ENCODE measurements at places on chromosomes 2 and 18.

DNA sequence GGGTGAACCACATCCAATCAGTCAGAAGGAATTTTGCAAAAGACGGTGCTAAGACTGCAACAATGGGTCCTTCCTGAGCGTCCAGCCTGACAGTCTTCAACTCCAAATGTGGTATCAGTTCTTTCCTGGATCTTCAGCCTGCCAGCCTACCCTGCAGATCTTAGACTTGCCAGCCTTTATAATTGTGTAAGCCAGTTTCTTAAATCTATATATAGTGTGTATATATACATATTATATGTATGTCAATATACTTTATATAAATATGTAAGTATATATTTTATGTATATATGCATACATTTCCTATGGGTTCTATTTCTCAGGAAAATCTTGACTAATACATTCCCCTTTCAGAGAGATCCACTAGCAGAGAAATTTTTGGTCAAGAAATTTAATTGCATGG is 245.5 kb downstream of the FHOD3 start:
- DNase-seq: no peak

- DNase-seq: no peak
These were observed 46.2 kb downstream of the EMILIN2 start for GRCh38 chr18:2893056-2893455.

DNA sequence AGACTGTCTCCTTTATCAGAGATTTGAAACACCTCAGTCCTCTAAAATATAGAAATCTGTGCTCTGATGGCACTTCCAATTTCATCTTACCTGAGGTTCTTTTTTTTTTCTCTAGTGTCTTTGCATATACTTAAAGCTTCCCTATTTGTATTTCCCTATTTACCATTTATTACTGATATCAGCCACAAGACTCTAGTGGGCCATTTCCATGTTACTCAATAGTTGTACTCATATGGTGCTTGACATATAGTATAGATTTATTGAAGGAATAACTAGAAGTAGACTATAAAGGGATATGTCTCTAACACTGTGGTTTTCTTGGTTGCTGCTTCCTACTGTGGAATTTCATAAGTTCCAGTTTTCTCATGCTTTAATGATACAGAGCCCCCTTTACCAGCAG is 3.0 kb downstream of the RBM45 start:
- no peak for DNase-seq

GRCh38 chr2:29761278-29761677 is 160.1 kb downstream of the ALK start:
- DNase-seq: no peak

DNA sequence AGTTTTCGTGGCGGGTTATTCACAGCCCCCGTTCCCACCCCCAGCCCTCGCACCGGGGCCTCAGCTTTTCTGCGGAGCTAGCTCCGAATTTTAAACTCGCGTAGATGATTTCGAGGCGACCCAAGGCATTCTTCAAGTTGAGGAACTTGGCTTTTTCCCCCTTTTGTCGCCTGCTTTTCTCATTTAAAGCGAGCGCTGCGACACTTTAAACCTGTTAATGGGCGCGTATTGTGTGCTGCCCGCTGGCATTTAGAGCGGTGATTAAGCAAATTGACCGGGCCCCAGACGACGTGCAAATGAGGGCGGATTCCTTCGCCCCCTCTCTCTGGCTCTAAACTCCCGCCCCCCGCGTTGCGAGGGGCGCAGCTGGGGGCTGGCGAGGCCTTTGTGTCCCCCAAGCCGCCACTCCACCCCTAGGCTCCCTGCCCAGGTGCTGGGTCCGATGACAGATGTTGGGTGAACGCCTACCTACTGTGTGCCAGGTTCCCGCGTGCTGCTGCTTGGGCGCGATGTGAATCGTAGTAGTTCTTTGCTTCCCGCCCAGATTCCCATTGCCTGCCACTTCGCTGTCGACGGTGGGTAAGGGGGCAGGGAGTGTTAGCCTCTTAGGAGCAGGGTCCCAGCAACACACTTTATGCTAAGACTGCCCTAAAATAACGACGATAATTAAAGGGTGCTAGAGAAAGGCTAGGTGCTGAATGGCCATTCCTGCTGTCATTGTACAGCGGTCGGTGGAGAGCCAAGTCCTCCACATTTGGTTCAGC is 1.9 kb downstream of the TCF7L1 start:
- DNase-seq: no peak

DNA sequence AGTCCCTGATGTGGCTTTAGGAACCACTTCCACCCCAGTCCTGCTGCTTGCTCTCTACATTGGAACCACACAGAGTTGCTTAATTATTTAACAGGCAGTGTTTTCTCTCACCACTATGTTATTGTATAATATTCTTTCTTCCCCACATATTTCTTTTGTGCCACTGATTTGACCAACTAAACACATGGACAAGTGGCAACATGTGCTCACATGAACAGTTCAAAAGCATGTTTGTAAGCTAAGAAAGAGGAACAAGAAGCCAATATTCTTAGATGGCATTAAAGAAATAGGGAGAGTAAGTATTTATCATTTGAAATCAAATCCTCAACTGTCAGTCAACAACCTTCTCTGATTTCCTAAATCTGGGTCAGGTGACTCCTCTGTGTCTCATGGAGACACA is 409.6 kb downstream of the FBXO15 start:
- no peak for DNase-seq

- DNase-seq: no peak
These were observed 95.3 kb upstream of the RMDN2 start for GRCh38 chr2:37829616-37830395.

DNA sequence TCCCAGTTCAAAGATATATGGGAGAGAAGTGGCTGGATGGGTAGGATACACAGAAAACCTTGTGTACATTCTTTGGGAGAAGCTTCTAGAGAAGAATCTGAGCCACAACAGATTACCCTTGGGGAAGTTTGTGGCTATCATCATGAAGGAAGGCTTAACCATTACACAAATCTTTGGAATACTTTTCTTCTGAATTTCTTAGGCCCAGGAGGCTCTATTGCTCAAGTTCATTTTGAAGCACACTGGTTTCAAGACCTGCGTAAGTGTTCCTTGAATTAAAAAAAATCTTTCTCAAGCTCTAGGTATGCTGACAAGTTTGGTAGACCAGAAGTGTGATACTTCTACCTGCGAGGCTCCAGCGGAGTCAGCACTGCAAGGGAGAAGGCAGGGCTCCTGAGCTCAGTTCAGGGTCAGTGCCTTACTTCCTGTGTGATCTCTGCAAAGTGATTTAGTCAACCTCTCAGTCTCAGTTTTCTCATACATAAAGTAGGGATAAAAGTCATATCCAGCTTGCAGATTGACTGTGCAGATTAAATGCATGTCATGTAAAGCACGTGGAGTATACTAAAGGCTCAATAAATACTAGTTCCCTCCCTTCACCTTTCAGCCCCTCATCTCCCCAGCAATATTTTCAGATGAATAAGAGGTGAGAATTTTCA is 438.6 kb downstream of the DLGAP1 start:
- DNase-seq: no peak

DNA sequence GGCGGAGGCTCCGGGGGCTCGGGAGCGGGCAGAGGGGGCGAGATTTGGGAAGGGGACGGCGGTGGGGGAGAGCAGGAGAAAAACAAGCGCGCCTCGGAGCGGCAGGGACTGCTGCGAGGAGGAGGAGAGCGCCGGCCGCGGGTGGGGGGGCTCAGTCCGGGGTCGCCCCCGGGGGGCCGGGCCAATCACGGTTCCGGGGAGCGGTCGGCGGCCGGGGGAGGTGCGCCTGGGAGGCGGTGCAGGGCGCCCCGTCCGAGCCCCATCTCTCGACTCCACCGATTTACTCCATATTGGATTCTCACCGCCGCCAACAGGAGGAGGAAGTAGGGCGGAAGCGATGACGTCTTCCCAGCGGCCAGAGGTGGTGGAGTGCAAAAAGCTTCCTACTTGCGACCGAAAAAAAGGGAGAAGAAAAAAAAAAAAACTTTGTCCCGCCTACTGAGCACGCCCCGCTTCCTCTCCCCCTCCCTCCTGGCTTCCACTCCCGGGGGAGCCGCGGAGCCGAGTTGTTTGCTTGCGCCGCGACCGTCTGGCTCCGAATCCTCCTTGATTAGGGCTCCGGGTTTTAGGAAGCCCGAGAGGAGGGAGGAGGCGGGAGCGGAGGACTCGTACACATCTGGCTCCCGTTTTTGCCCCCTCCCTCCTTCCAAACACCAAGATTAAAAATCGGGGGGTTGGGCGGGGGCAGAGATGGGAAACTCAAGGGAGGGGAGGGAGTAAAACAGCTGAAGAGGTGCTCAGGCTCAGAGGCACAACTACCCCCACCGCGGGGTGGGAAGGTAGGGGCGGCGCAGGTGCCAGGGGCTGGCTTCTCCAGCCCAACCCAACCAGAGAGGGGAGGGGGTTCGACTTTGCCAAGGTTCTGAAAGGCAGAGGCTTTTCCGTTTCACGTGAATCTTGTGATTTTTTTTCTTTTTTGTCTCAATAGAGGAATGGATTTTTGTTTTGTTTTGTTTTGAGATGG is at the start of gene SPRED2:
TSS of gene SPRED2 (minus strand) at position 373 of the 964 bp plus-strand sequence. CDS start 612 bp downstream, outside the sequence.
- peak; percentile 62 for DNase-seq

DNA sequence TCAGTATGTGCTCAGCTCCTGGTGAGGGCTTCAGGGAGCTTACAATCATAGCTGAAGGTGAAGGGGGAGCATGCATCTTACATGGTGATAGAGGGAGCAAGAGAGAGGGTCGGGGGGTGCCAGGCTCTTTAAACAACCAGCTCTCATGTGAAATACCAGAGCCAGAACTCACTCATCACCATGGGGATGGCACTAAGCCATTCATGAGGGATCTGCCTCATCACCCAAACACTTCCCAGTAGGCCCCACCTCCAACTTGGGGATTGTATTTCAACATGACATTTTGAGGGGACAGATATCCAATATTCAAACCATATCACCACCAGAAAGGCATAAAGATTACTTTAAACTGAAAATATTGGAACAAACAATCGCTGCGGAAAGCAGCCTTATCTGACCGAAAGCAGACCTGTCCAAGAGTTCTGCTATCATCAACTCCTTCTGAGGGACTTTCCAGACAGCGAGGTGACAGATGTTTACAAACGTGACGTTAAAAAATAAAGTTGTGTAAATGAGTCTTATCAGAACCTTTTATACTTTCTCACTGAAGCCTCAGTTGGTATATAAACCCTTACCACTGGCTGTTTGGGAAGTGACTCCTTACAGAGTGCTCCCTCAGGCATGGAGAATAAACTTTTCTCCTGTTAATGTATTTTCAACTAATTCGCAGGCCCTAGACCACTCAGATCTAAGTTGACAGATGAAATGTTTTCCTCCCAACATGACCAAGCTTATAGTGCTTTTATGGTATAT is 35.5 kb upstream of the PTH2R start:
- no peak for DNase-seq

DNA sequence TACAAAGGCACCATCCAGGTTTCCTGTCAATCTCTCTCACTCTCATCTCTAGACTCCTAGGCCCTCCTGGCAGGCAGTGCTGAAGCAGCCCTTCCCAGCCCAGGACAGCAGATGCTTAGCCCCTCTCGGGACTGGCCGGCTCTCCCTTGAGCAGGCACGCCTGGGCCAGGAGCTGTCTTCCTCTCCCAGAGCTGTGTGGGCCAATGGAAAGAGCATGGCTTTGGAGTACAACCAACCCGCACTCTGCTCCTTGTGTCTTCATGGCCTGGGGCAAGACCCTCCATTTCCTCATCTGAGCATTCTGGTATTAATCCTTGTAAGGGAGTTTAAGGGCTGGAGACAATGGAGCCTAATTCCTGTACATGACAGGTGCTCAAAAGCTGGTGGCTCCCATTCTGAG is 97.2 kb downstream of the CAPN13 start:
- no peak for DNase-seq

Data from NCI-H187 (cell line).